ENCODE measurements at places on chromosomes 11 and 22.
A peak's percentile ranks its signal among the peaks of the same experiment; 100 is the strongest.

- no peak for DNase-seq
Measured at GRCh38 chr22:46070803-46071450, 79.4 kb upstream of the PPARA start.

- no peak for DNase-seq
Measured at GRCh38 chr22:36858156-36858555, 2.6 kb upstream of the NCF4 start.

DNA sequence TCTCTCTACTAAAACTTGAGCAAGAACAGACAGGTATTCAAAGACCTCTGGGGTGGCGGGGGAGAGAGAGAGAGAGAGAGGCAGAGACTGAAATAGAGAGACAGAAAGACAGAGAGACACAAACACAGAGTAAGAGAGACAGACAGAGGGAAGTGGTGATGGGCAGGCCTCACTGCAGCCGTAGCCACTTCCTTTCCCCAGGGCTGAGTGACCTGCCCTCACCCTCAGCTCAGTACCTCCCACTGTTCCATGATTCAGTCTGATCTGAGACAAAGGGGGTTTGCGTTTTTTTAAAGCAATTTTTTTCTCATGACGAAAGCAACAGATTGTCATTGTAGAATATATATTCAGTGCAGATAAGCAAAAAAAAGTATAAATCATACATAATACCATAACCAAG lies 607.9 kb upstream of the B3GAT1 start:
- no peak for DNase-seq

- no peak for DNase-seq
Measured at GRCh38 chr11:91932151-91932821, 292.3 kb upstream of the FAT3 start.

DNA sequence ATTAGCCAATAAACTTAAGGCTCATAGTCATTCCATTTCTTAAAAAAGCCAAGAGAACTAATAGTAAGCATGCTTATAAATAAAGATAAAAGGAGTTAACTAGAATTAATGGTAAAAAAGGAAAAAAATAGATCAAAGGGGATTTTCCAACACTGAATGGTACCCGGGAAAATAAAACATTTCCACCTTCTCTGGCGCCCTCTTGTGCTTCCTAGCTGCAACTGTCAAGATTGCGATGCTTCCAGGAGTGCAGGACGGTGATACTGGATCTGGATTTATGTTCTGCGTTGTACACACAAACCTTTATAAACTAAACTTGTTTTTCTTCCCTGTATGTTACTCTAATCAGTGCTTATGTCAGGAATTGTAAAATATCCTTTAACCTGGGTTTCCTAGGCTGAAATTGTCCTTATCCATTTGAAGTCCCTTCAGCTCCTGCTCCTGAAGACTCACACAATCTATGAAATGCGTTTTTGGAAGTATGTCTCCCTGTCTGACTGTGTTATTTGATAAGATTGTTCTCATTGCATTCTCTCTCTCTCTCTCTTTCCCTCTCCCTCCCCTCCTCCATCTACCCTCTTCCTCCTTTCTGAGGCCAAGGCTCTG lies 9.6 kb upstream of the HTATIP2 start:
- DNase-seq = peak; percentile 18

- DNase-seq = no peak
Measured at GRCh38 chr11:4881860-4882500, at the start of gene OR51T1. Gene OR51T1, plus strand, starts transcription at chr11:4881900. Its CDS starts 0 bp downstream, at chr11:4881900.

GRCh38 chr11:87879118-87879517 lies 296.1 kb downstream of the RAB38 start:
- DNase-seq = peak; percentile 37

GRCh38 chr11:104033561-104033960 lies 2.9 kb upstream of the DDI1 start:
- DNase-seq = no peak

DNA sequence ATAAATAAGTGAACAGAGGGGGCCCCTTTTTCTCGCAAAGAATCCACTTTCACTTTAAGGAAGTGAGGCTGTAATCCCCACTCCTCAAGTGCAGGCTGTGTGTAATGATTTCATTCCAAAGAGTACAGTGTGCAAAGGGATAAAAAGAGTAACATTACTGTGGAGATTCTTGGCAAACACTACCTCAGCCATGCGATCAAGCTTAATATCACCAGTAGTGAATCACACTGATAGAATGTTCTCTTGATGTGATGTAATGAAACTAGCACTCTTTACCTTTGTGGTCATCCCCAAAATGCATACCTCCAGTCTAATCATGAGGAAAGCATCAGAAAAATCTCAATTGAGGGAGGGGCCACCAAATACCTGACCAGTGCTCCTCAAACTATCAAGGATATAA lies 246.1 kb upstream of the CHORDC1 start:
- DNase-seq = no peak

GRCh38 chr11:45930951-45931570 lies 8.6 kb downstream of the LARGE2 start:
- DNase-seq = no peak

GRCh38 chr22:49770547-49771265 lies 57.0 kb downstream of the BRD1 start:
- DNase-seq = no peak

DNA sequence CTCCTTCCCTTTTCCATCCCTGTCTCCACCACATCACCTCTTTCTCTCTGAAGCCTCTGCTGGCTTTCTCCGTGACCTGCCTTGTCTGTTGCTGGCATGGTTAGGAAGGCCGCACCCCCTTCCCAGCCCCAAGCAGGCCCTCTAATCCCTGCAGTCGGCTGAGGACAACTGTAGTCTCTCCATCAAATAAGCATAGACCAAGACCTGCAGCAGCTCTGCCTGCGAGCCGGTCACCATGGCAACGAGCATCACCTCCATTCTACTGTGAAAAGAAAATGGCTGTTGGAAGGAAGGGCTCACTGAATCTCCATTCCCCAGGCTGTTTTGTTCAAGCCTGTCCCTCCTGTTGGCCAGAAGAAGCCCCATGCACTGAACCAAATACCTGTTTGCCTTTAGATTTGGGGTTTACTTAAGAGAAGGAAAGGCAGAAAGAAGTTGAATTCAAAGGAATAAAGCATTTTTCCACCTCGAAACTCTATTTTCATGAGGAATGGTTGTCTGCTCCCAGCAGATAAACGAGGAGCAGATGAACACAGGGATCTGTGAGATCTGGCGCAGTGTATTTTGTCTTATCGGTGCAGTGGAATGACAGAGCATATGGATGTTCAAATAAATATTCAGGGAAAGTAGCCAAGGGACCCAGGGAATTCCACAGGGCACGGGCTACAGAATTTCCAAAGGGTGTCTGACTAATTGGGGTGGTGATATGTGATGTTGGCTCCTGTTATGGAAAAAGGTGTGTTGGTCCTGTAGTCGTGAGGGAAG lies 113.1 kb upstream of the TTC12 start:
- no peak for DNase-seq

DNA sequence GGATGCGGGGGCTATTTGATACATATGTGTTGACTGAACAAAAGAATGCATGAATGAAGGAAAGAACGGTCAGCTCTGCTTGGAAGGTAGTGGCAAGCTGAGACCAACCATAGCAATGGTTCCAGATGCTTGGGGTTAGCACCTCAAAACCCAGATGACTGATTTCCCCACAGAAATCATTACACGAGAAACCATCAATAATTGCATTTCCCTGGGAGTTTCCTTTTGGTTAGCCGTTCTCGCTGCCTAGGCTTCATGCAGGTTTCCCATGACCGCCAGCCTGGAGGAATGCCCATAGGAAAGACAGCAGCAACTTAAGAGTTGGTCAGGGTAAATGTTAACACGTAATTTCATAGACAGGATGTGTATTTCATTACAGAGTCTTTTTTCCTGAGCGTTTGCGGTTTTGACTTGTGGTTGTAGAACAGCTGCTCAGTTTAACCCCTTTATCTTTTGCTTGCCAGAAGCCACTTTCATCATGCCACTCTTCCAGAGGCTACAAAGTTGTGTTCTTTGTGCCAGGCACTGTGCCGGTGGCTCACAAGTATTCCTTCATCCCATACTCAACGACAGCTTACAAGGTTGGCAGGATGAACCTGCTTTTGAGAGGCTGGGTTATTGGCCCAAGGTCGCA lies 2.8 kb downstream of the IL17RA start:
- DNase-seq = peak; percentile 64

- no peak for DNase-seq
Measured at GRCh38 chr11:420054-420910, 5.5 kb upstream of the SIGIRR start.

GRCh38 chr11:38530226-38530625 lies 1932.2 kb upstream of the RAG2 start:
- no peak for DNase-seq

DNA sequence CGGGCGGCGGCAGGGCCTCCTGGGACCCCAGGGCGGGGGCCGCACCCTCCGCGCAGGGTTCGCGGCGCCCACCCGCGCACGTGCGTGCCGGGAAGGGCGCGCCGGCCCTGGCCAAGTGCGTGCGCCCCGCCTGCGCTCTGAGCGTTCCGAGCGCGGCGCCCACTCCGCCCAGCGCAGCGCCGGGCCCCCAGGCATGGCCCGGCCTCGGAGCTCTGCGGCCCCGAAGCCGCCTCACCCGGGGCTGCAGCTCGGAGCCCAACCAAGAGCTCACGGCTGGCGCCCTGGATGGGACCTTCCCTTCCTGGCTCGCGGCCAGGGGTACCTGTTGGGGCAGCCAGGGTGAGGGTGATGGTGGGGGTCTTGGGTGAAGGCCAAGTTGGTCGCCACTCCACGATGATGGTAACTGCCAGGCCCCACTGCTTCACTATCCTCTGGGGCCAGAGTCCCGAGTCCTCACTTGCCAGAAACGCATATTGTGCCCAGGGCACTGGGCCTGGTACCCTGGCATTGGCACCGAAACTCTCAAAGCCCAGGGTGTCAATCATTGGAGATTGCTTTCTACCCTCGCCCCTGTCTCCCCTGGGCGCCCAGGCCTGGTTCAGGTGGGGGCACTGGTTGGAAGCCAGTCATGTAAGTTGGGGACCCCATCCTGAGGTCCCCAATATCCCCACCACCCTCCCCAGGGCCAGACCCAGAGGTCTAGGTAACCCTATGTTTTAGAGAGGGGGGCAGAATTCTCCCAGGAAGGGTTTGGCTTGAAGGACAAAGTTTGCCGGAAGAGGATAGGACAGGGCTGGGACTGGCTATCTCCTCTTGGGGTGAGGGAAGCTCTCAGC lies 882 bp downstream of the ANO1 start:
- no peak for DNase-seq

DNA sequence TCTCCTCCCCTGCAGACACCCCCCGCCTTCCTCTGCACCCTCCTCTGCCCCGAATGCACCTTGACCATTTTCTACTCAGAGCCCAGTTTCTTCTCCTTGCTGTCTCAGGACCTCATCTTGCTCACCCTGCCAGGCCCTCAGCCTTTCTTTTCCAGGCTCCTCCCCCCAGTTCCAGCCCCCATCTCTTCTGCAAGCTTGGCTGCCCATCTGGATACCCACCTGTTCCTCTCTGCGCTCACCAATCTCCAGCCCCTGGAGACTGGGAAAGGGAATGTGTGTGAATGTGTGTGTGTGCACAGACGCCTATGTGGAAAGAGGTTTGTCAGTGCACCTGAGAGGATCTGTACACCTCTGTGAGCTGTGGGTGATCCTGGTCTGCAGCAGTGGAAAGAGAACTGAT lies 36.4 kb downstream of the SLC22A12 start:
- no peak for DNase-seq

DNA sequence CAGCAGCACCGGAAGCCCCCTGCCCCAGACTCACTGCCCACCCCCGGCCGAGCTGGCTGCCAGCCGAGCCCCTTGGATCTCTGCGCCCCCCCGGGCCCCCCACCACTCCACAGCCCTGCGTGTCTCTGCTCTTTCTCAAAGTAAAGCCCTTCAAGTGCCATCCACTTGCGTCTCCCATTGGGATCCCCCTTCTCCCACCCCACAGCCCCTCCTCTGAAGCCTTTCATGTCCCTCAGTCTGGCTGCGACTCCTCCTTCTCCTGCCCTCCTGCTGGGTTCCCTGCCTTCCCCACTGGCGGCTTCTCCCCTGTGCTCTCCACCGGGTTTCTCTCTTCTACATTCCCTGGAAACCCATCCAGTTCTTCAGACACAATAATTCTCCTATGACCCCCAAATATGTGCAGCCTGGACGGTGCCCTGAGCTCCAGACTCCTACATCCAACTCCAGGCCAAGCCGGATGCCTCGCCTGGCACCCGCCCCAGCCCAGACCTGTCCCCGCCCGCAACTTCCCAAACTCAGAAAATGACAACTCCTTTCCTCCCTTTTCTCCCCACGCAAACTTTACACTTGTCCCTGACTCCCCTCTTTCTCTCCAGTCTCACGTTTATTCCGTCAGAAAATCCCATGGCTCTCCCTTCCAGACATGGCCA lies 108.9 kb downstream of the WNT7B start:
- DNase-seq = no peak

DNA sequence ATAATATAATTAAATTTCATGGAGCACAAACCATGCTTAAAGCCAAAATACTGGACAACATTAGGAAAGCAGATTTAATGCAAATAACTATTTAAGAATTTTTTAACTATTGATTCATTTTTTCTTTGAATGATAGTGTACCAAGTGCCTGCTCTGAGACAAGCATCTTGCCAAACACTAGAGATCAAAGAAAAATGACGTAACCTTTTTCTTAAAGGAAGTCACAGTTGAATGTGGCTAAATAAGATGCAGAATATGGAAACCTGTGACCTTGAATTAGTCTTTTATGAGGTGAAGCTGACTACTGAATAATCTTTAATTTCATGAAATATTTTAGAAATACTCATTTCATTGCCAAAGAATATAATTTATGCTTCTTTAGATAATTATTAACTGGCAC lies 104.0 kb downstream of the MSANTD4 start:
- no peak for DNase-seq

GRCh38 chr11:40302669-40303068 lies 1156.8 kb downstream of the LRRC4C start:
- DNase-seq = peak; percentile 54

- no peak for DNase-seq
Measured at GRCh38 chr22:48187356-48187755, 1424.9 kb downstream of the TBC1D22A start.

- no peak for DNase-seq
Measured at GRCh38 chr22:20810645-20811044, 36.7 kb downstream of the SERPIND1 start.

- DNase-seq = no peak
Measured at GRCh38 chr11:67174311-67174710, 55.2 kb downstream of the KDM2A start.

DNA sequence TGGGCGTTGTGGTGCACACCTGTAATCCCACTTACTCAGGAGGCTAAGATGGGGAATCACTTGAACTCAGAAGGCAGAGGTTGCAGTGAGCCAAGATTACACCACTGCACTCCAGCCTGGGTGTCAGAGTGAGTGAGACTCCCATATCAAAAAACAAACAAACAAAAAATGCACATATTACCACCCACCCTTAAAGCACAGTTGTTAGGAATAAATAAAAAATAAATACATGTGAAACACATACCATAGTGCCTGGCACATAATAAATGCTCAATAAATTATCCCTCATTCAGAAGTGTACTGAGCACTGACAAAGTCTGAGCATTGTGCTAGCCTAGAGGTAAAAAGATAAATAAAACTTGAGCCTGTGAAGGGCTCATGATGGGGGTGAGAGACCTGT lies 9.0 kb upstream of the JAML start:
- DNase-seq = no peak

GRCh38 chr11:111309215-111309915 lies 11.0 kb downstream of the POU2AF3 start:
- DNase-seq = no peak

Measured in muscle of back (tissue), 13 donors.